ENCODE measurements at places on chromosomes 2 and 18.

DNA sequence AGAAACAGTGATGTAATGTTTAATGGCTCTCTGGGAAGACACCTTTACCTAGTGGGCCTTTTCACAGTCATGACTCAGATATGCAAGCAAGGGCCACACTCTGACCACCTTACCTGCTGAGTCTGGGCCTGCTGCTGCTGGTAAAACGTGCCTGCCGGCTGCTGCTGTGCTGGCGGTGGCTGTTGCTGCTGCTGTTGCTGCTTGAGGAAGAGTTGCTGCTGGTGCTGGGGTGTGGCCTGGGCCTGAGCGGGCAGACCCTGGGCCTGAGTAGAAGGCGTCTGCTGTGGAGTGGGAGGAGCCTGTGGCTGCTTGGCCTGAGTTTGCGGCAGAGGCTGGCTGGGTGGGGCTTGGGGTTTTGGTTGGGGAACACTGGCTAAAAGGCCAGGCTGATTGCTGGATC, 81.6 kb upstream of the NFU1 start:
- no peak for DNase-seq

GRCh38 chr2:12554224-12555011, 162.3 kb upstream of the TRIB2 start:
- DNase-seq = no peak

GRCh38 chr2:88735853-88736252, 44.4 kb downstream of the RPIA start:
- peak; percentile 34 for DNase-seq

DNA sequence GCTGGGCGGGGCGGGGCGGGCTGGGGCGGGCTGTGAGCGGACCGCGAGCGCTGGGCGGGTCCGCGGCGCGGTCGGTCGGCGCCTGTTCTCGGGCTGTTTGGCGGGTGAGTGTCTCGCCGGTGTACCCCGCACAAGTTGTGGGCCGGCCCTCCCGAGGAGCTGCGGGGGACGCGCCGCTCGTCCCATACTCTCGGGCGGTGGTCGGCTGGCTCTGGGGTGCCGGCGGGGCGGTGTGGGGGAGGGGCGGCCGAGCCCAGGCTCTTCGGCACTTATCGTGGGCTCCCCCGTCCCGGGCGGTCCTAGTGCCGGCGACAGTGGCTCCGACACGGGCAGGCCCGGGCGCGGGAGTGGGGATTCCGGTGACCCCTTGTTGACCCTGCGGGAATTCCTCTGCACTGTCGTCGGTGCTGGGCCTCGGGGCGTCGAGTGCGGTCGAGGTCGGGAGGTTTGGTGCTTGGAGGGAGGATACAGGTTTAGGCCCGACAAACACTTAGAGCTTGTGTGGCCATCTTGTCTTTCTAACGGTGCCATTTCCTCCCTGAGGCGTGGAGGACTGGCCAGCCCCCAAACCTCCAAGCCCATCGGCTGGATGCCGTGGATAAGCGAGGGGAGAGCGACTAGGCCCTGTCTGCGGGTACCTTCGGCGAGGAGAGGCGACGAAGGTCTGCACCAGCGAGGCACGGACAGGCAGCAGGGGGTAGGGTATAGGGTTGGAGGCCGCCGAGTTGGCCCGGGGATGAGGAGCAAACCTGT, at the start of gene SEPTIN2:
TSS of gene SEPTIN2 (plus strand) at position 47 of the 753 bp plus-strand sequence. CDS start 8,308 bp downstream, outside the sequence.
- no peak for DNase-seq

GRCh38 chr2:51484605-51485004, 452.7 kb upstream of the NRXN1 start:
- no peak for DNase-seq

DNA sequence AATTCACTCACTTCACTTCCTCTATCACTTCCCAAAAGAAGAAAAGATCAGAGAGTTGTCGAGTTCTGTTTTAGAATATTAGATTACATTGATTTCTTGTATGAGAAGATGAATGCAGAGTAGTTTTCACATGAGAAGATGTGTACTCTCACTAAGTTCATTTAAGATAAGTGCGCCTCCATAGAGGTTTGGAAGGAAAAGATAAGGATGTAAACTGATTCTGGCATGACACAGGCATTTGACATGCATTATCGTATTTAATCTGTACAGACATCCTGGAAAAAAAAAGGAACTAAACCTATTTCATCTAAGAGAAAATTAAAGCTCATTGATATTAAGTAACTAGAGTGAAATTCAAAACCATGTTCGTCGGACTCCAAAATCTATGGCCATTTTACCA, 152.2 kb upstream of the CRIM1 start:
- no peak for DNase-seq

GRCh38 chr18:58195278-58195765, 151.3 kb downstream of the NEDD4L start:
- peak; percentile 10 for DNase-seq

- DNase-seq = no peak
Observed at GRCh38 chr2:75067506-75067905, 109.1 kb downstream of the POLE4 start.

GRCh38 chr18:44851856-44852621, 171.4 kb downstream of the SETBP1 start:
- DNase-seq = no peak

DNA sequence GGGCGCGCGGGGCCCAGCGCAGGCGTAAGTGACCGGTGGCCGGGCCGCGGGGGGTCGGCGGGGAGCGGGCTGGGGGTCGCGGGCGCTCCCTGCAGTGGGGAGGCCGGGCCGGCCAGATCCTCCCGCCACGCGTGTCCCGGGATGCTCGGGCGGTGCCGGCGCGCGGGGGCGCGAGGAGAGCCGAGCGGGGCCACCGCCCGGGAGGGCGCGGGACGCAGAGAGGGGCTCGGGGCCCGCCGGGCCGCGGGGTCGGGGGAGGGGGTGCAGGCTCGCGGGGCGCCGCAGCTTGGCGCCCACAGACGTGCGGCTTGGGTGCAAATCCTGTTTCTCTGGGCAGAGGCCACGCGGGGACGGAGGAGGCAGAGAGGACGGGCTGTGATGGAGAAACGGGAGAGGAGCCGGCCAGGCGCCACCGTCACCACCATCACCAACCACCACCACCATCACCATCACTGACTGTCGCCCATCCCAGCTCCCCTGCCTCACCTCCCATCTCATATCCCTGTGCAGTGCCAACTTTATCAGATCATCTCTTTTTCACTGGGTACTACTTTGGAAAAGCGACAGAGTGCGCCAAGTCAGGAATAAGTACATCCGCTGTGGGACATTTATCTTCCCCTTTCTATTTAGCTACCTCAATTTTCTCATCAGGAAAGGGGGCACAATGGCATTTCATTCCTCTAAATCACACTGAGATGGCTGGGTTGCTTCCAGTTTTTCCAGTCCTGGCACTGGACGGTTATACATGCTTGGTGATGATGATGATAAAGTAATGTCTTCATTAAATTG, 97.2 kb upstream of the GPR45 start:
- no peak for DNase-seq

DNA sequence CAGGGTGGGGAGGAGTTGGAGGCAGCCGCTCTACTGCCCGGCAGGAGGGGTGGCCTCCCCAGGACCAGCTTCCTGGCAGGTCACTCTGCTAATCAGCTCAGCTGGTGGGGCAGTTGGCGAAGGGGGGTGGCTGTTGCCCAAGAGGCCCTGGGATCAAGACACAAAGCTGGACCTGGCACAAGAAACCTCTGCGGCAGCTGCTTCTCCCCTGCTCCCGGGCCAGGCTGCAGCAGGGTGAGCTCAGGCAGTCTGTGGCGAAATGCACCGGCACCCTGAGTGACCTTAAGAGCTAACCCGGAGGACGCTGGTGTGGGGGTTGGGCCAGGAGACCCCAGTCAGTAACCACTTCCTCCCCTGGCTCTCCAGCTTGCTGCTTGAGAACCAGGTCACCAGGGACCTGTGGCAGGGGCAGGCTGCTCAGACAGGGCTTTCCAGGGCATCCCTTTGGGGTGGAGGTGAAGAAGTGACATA, 31.1 kb downstream of the TOGARAM2 start:
- DNase-seq = no peak

DNA sequence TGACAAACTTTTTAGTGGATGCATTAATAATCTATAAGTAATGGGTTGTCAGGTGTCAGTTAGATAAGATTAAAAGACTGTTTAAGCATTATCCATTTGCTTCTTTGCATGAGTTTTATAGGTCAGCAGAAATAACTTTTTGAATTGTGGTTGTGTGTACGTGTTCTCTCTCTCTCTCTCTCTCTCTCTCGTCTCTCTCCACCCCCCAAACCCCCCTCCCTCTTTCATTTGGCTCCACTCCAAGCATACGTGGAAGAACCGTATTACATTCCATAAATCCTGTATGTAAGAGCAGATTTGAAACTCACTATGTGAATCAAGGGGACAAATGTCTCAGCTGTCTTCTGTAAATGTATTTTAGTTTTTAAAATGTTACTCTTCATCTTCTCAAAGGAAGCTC, 120.2 kb downstream of the MEIS1 start:
- no peak for DNase-seq

- DNase-seq = no peak
Observed at GRCh38 chr18:35164133-35164532, 76.7 kb upstream of the ZNF397 start.

DNA sequence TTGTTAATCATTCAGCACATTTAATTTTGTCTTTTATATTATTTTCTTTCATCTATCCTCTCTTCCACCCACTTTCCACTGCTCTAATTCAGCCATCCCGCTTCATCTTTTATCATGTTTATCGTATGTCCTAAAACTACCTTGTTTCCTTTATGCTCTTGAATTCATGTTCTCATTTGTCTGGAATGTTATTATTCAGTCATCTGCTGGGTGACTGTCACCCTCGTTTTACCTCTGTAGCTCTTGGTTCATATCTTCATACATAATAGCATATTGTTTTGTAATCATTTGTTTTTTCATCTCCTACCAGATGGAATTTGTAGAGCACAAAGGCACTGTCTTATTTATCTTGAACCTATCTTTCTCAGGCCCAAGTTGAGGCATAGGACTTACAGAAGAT, 37.0 kb downstream of the SMCHD1 start:
- no peak for DNase-seq

Data from activated T-cell treated with anti-CD3 and anti-CD28 coated beads for 48 hours (primary cell).